Activated naive CD4-positive, alpha-beta T cell treated with Interleukin-2 at 50 U/mL for 16 hours (primary cell): ENCODE measurements at places on chromosomes 1 and 21.

GRCh38 chr1:186749820-186750219 is 69.6 kb upstream of the PTGS2 start:
- DNase-seq: no peak

DNA sequence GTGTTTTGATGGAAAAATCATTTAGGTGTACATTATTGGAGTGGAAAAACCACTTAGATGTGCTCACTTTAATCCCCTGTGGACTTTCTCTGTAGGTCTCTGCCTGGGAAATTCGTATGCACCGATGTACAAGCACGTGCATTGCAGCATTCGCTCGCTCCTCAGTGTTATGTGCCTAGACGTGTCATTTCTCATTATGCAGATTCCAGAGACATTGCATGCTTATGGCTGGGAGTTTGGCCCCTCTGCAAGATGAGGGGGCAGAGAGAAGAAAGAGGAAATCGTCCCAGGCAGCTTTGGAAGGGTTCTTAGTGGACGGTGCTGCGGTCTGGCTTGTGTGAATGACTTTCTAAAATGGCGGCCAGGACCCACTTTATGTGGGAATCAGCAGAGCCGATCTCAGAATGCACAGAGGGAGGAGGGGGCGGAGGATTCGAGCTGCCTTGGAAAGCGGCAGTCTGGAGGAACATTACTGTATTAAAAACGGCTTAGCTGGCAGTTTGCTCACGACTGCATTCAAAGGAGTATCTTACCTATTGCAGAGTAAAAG is 2.3 kb downstream of the SPEN start:
- DNase-seq: peak; percentile 37

DNA sequence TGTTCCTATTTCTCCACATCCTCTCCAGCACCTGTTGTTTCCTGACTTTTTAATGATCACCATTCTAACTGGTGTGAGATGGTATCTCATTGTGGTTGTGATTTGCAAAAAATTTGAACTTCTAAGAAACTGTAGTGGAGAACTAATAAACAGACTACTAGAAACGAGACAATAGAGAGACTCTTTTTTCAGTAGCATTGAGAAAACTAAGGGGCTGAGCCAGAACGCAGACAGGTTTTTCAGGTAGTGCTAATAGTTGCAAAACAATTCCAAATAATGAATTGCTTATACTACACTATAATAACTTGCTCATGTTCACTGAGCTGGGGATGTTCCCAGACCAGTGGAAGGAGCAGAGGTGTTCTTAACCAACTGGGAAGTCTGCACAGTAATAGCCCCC is 98.8 kb upstream of the DPH5 start:
- DNase-seq: no peak

- no peak for DNase-seq
Observed at GRCh38 chr1:6491966-6492365, 499 bp upstream of the PLEKHG5 start.

DNA sequence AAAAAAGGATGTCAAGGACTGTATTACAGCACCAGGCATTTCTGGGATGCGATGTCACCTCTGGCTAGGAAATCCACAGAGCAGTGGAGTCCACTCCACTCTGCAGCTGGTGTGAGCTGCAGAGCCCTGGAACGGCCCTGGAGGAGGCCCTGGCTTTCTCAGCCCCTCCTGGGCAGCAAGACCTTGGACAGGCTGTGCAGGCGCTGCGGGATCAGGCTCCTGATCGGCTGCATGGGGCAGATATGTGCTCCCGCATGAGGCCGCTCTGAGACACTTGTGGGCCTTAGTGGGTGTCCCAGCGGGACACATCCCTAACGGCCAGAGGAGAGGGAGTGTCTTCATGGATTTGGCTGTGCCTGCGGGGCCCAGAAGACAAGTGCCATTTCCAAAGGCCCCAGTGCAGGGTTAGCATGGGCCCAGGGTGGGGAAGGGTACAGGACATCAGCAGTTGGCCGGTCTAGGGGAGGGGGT is 6.2 kb downstream of the DNMT3L start:
- no peak for DNase-seq

DNA sequence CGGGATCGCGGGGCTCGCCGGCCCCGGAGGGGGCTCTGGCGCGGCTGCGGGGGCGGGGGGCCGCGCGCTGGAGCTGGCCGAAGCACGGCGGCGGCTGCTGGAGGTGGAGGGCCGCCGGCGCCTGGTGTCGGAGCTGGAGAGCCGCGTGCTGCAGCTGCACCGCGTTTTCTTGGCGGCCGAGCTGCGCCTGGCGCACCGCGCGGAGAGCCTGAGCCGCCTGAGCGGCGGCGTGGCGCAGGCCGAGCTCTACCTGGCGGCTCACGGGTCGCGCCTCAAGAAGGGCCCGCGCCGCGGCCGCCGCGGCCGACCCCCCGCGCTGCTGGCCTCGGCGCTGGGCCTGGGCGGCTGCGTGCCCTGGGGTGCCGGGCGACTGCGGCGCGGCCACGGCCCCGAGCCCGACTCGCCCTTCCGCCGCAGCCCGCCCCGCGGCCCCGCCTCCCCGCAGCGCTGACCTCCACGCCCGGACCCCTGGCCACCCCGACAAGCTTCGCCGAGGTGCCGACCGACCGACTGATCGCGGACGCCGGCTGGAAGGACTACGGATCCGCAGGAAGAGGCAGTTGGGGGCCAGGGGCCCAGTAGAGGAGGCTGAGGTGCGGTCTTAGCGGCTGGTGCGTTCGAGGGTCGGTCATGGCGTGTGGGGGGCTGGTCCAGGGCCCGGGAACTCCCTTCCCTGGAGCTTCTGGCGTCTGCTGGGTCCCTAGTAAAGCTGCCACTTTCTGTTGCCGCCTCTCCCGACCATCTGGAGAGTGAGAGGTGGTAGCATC is 711 bp downstream of the TRNP1 start:
- peak; percentile 33 for DNase-seq

DNA sequence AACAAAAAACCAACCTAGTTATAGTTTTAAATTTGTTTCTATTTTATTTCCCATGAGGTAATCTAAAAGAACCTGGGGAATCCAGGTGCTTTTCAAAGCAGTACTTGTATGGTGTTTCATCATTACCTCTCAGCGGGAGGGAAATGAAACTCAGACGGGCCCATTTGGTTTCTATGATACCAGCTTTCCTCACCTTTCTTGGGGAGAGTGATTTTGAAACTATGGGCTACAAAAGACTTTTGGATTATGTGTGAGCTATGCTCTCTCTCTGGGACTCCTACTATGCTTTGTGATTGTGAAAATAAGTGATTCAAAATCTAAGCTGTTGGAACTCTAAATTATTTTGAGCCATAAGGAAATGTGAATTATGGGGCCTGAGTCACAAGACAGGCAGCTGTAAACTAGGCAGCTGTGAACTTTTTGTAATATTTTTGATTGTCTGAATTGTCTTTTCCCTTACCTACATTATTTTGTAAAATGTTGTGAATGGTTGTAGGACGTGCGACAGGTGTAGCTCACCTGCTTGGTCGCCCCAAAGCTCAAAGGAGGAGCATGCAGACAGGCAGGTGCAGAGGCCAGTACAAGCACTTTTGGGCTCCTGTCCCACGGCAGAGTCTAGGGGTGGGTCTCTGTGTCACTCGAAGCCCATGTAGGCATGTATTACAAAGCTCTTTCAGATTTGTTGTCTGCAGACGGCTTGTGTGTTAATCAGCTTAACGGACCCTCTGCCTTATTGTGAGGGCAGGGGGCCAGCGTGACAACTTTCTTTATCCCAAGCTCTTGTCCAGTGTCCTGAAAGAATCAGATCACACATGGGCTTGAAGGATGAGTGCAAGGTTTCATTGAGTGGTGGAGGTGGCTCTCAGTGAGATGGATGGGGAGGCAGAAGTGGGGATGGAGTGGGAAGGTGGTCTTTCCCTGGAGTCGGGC is 64.8 kb upstream of the BACH1 start:
- peak; percentile 36 for DNase-seq

GRCh38 chr1:210792250-210793102 is 341.5 kb downstream of the KCNH1 start:
- no peak for DNase-seq

DNA sequence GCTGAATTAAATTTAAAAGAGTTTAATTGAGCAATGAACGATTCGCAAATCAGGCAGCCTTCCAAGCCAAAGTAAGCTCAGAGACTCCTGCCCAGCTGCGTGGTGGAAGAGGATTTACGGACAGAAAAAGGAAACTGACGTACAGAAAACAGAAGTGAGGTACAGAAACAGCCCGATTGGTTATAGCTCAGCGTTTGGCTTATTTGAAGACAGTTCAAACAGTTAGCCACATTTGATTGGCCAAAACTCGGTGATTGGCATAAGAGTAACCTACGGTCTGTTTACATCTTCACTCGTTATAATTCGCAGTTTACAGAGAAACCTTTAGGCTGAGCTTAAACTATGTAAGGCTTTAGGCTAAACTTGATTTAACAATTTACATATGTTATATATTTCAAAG is 46.9 kb downstream of the CR1L start:
- no peak for DNase-seq

GRCh38 chr1:22916471-22916820 is 56.2 kb downstream of the LACTBL1 start:
- DNase-seq: no peak

- no peak for DNase-seq
Observed at GRCh38 chr1:200099040-200099439, 71.5 kb downstream of the NR5A2 start.

GRCh38 chr1:110060034-110060661 is 10.3 kb downstream of the ALX3 start:
- DNase-seq: peak; percentile 79

- DNase-seq: no peak
Observed at GRCh38 chr1:175373786-175374623, 181.4 kb upstream of the KIAA0040 start.

- DNase-seq: no peak
Observed at GRCh38 chr21:45504021-45504515, 38.2 kb downstream of the SLC19A1 start.

GRCh38 chr1:157519451-157519850 is 32.9 kb downstream of the FCRL5 start:
- no peak for DNase-seq

DNA sequence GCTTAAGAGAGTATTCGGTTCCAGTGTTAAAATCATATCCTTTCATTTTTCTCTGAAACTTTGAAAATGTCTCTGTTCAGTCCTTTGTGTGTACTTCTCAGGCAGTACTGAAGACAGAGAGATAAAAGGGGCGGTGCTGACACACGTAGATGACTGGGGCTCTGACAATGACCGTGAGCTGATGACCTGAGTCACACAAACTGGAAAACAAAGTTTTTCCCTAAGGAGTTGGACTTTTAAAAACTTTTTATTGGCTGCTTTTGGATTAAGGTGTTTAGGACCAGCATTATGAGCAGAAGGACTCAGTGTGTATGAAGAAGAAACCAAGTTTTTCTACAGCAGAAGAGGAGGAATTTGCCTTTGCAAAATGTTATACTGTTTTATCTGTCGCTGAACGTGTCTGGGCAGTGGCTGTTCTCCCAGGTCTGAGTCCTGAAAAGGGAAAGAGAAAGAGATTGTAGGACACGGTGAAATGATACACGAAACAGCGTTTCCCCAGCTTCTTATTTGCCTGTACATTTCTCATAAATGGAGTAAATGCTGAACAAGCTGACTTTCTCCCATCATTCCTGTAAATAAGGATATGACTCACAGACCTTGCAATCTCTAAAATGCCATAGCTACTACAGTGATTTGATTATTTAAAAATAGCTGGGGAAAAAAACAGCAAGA is 51.5 kb downstream of the MAP3K7CL start:
- DNase-seq: no peak

- peak; percentile 74 for DNase-seq
Observed at GRCh38 chr1:30782361-30783255, 25.0 kb upstream of the LAPTM5 start.

GRCh38 chr1:154729031-154729442 is 121.1 kb upstream of the ADAR start:
- no peak for DNase-seq

- DNase-seq: no peak
Observed at GRCh38 chr1:3981261-3981660, 81.2 kb upstream of the C1orf174 start.

- DNase-seq: no peak
Observed at GRCh38 chr1:43856188-43856587, 77.4 kb upstream of the ARTN start.

- DNase-seq: no peak
Observed at GRCh38 chr1:6984986-6985385, 199.7 kb downstream of the CAMTA1 start.

DNA sequence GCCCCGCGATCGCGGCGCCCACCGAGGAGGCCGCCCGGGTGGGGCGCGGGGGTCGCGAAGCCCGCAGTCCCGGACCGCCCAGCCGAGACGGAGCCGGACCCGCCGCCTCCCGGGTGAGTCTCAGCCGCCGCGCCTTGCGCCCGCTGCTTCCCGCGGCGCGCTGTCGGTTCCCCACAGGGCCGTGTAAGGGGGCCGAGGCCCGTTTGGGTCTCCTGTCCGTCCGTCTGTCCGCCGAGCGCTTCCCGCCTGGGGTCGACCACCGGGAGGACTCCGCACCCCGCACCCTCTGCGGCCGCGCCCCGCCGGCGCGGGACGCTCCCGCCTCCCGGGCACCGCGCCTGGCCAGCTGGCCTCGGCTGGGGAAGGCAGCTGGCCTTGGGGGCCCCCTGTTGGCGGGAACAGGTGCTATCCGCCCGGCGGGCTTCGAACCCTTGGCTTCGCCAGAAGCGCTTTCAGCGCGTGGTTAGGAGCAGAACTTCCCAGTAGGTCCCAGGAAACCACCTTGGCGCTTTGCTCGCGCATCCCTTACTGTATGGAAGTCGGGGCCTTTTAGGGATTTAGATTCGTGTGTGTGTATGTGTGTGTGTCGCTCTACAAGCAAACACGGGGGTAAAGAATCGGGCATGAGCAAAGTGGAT is 414 bp downstream of the TMEM51 start:
- DNase-seq: peak; percentile 29

DNA sequence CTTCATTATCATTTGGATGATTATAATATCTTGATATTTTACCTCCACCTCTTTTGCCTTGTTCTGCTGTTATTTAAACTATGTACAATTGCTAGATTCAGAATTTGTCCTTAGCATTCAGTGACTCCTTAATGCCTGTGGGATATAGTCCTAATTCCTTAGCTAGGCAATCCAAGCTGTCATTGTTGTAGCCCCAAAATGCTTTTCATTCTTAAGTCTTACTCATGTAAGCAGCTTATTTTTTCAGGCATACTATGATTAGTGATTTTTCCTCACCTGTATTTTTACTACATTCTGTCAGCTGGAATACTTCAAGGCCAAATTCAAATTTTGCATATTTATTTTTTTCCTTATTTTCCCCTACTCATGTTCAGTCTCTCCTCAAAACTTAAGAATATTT is 13.4 kb downstream of the PKN2 start:
- DNase-seq: no peak

DNA sequence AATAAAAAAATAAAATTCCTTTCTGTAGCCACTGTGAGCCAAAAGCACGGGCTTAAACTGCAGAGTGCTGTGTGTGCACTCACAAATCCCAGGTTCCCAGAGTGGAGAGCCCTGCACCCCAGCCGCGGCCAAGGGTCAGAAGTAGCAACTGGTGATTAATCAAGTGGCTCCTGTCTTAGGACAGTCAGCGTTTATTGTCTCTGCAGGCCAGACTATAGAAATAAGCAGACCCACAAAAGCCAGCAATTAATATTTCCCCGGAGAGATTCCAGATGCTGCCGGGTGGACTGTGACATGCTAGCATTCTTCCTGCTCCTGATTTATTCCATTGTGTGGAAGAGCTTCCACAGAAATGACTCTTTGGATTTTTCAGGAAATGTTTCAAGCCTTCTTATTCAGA is 412.2 kb downstream of the KIF26B start:
- DNase-seq: no peak

GRCh38 chr1:11354893-11355553 is 82.0 kb downstream of the UBIAD1 start:
- DNase-seq: no peak

- DNase-seq: no peak
Observed at GRCh38 chr1:203954788-203955552, 93.6 kb downstream of the SNRPE start.

- DNase-seq: peak; percentile 61
Observed at GRCh38 chr1:166974647-166975345, 544 bp downstream of the ILDR2 start.

GRCh38 chr1:42824481-42825035 is 7.4 kb upstream of the SVBP start:
- DNase-seq: no peak
